ENCODE measurements at places on chromosomes 6 and 20.

GRCh38 chr20:31991339-31991705, 18.9 kb upstream of the CCM2L start:
- DNase-seq = no peak

DNA sequence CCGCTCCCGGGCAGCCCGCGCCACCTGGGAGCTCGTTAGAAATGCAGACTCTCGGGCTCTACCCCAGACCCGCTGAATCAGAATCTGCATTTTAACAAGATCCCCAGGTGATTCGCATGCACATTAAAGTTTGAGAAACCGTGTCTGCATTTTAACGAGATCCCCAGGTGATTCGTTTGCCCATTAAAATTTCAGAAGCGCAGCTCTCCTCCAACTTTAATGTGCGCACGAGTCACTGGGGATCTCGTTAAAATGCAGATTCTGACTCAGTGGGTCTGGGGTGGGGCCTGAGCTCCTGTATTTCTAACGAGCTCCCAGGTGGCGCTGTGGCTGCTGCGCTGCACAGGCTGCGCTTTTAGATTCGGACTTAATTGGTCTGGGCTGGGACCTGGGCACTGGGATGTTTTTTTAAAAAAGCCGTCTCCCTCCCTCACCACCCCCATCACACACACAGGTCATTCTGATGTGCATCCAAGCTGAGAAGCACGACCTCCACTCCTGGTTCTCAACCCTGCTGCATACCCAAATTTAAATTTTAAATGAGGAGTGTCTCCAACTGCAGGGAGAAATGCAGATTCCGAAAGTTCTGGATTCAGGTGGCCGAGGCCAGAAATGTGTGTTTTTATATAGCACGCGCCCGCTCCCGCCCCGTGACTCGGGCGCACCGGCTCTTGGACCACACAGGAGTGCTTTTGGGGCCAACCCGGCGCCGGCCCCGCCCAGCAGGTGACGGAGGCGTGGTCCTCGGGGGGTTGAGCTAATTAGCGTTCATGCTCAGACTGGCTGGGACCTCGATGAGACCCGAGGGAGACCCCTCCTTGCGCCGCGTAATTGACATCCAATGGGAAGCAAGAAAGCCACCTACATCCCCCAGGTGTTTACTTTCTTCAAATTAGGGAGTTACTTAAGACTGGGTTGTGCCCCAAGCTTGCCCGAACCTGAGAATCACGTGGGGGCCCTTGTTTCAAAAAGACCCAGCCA, 85.8 kb downstream of the ZFP64 start:
- DNase-seq = no peak

DNA sequence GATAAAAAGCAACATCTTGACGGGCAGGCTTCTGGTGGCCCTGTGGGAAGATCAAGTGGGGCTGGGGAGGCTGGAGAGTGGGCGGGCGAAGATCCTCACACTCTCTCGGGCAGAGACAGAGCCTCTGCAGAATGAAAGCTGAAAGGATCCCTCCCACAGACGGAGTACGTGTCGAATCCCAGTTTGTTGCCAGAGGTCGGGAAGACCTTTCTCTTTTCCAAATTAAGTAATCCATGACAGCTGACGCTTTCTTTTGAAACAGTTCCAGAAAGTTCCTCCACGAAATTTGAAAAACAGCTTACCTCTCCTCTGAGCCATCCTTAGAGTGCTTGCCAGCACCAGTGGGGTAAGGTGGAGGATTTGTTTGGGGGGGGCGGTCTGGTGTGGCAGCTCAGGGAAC, 155.6 kb upstream of the SMLR1 start:
- DNase-seq = no peak

- DNase-seq = no peak
These were observed 7.6 kb upstream of the LKAAEAR1 start for GRCh38 chr20:64091770-64092169.

- no peak for DNase-seq
These were observed 165.3 kb downstream of the ZMYND8 start for GRCh38 chr20:47191074-47191673.
